ENCODE measurements at places on chromosomes 2 and 18.
A peak's percentile ranks its signal among the peaks of the same experiment; 100 is the strongest.

DNA sequence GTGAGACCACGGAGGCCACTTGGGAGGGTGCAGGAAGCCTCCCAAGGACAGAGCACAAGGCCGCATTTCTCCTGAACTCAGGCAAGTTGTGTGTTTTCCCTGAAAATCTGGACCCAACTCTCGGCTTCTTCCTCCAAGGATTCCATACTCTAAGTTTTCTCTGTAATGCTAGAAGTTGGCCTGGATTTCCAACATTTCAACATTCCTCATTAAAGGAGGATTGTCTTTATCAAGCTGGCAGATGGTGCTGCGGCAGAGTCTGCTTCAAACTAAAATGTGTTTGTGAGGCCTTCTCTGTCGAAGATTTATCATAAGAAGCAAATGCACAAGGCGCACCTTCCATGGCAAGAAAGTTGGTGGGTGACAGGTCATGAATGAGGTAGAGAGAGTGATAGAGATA, 94.4 kb upstream of the SATB2 start:
- H3K4me1 ChIP-seq: no peaks in the 10 kb centered on the region
- H3K27me3 ChIP-seq: no peaks in the 10 kb centered on the region
- H3K4me3 ChIP-seq: no peak overlapping the region

- H3K4me1 ChIP-seq: no peaks in the 10 kb centered on the region
- DNase-seq: no peak
- no peak overlapping the region for H3K27ac ChIP-seq
- no peak overlapping the region for H3K4me3 ChIP-seq
- no peaks in the 10 kb centered on the region for H3K36me3 ChIP-seq
These were observed 147.0 kb downstream of the ESCO1 start for GRCh38 chr18:21453511-21453901.

- DNase-seq: no peak
- H3K4me1 ChIP-seq: no peaks in the 10 kb centered on the region
- no peaks in the 10 kb centered on the region for H3K36me3 ChIP-seq
- H3K27ac ChIP-seq: no peak overlapping the region
These were observed 13.1 kb downstream of the CYRIA start for GRCh38 chr2:16652296-16653082.

- peak overlapping the region; percentile 98 for H3K27ac ChIP-seq
- H3K4me1 ChIP-seq: peaks cover 45% of the 10 kb centered on the region
- H3K27me3 ChIP-seq: no peaks in the 10 kb centered on the region
- H3K4me3 ChIP-seq: peak overlapping the region; percentile 99
- DNase-seq: peak; percentile 15
These were observed 1.1 kb downstream of the NIFK start for GRCh38 chr2:121735518-121736074.

- H3K36me3 ChIP-seq: peaks cover 72% of the 10 kb centered on the region
- H3K4me1 ChIP-seq: peaks cover 67% of the 10 kb centered on the region
- H3K4me3 ChIP-seq: no peak overlapping the region
These were observed 31.8 kb downstream of the KLF7 start for GRCh38 chr2:207133820-207134519.

DNA sequence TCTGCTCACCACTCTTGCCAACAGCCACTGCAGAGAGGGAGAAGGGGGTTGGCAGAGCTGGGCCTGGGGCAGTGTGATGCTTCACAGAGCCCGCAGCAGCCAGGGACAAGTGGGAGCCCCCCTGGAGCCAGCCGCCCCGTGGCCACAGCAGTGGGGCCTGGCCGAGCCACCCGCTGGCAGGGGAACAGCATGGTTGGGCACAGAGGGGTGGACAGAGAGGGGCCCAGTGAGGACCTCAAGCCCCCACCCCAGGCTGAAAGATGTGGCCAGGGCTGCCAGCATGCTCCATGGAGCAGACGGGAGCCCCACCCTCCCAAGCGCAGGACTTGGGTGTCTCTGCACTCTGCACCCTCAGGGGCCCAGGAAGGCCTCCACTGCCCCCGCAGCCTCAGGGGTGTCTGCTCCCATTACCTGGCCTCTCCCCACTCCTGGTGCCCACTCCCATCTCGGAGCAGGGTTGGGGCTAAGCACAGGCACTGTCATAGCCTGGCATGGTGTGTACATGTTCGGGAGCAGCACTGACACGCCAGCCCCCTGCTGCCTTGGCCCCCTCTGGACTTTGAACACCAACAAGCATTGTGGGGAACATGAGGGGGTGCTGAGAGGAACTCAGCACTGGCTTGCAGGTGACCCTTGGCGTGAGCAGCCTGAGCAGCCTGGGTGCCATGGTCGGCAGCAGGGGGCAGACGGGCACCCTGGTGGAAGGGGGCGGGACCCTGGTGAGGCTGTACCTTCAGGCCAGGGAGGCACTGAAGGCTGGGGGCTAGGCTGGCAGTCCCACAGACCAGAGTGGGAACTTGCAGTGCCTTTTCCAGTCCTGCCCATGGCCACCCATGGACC, 279.6 kb upstream of the CYP26B1 start:
- DNase-seq: no peak
- H3K4me3 ChIP-seq: no peak overlapping the region
- no peaks in the 10 kb centered on the region for H3K4me1 ChIP-seq
- no peak overlapping the region for H3K27ac ChIP-seq

GRCh38 chr2:26569216-26570082, 71.7 kb downstream of the CIB4 start:
- H3K4me3 ChIP-seq: no peak overlapping the region
- no peaks in the 10 kb centered on the region for H3K36me3 ChIP-seq
- DNase-seq: no peak
- H3K4me1 ChIP-seq: no peaks in the 10 kb centered on the region

- no peaks in the 10 kb centered on the region for H3K36me3 ChIP-seq
- no peak overlapping the region for H3K27ac ChIP-seq
- H3K4me1 ChIP-seq: peaks cover 32% of the 10 kb centered on the region
- peak overlapping the region; percentile 4 for H3K4me3 ChIP-seq
These were observed 1.3 kb downstream of the LIPG start for GRCh38 chr18:49563130-49563540.

DNA sequence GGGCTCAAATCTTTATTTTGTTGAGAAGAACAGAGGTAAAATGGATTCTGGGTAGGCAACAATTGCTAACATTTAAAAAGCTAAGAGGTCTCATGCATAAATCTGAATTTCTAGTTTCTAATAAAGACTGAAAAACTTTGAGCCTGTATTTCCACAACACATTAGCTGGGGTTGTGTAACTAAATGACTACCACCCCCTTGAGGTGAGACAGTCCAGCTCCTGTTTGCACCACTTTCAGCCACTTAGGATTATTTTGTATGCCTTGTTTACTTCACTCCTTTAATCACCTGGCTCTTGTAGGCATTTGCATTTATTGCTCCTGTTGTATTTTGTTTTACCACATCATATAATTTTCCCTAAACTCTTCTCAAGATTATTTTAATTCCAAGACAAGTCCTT, 376.6 kb downstream of the PTH2R start:
- no peaks in the 10 kb centered on the region for H3K36me3 ChIP-seq
- H3K4me3 ChIP-seq: no peak overlapping the region
- no peak overlapping the region for H3K27ac ChIP-seq
- H3K27me3 ChIP-seq: no peaks in the 10 kb centered on the region
- no peaks in the 10 kb centered on the region for H3K4me1 ChIP-seq
- no peak for DNase-seq

- peak; percentile 25 for DNase-seq
- peak overlapping the region; percentile 77 for H3K27ac ChIP-seq
- peaks cover 29% of the 10 kb centered on the region for H3K36me3 ChIP-seq
- H3K4me1 ChIP-seq: peaks cover 50% of the 10 kb centered on the region
- peak overlapping the region; percentile 81 for H3K4me3 ChIP-seq
- H3K27me3 ChIP-seq: no peaks in the 10 kb centered on the region
These were observed 2.4 kb downstream of the MARS2 start for GRCh38 chr2:197707316-197708213.

GRCh38 chr2:234111523-234111922, 61.0 kb downstream of the SPP2 start:
- H3K4me3 ChIP-seq: no peak overlapping the region
- H3K27ac ChIP-seq: no peak overlapping the region
- no peak for DNase-seq
- peaks cover 12% of the 10 kb centered on the region for H3K27me3 ChIP-seq
- no peaks in the 10 kb centered on the region for H3K36me3 ChIP-seq

DNA sequence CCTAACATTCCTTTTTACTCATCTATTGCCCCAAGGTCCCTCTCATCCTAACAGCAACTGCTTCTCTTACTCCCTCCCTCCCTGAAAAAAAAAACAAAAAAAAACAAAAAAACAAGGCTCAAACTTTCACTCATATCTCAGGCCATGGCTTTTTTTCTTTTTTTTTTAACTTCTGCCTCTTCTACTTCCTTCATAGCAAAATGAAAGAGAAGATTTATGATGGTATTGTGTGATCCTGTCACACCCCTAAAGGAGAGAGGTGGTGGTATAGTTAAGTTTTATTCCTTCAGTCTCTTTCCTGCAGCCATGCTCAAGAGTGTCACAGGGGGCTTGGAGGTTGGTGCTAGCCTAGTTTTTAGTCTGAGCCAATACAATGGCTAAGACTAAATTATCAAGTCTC, 21.5 kb upstream of the EPC2 start:
- peaks cover 1% of the 10 kb centered on the region for H3K36me3 ChIP-seq
- no peaks in the 10 kb centered on the region for H3K27me3 ChIP-seq
- H3K4me3 ChIP-seq: no peak overlapping the region

GRCh38 chr2:105972246-105972645, 221.9 kb downstream of the UXS1 start:
- no peak for DNase-seq
- H3K27ac ChIP-seq: no peak overlapping the region
- H3K4me3 ChIP-seq: no peak overlapping the region
- peaks cover 16% of the 10 kb centered on the region for H3K4me1 ChIP-seq
- H3K27me3 ChIP-seq: no peaks in the 10 kb centered on the region

DNA sequence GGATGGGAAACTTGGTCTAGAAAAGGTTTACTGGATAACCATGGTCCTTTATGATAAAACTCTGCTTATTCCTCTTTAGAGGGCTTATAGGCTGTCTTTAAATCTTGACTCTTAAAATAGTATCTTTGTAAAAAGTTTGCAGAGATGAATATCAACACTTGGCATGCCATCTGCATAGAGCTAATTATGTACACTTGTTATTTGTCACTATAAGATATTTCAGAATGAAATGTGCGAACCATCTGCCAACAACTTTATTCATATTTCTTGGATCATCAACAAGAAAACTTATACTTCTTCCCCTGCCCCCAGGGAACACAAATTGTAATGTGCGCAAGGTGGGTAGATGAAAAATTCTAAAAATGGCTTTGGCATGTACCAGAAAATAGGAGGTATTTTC, 653.0 kb upstream of the CHAC2 start:
- H3K36me3 ChIP-seq: no peaks in the 10 kb centered on the region
- DNase-seq: no peak
- H3K27ac ChIP-seq: no peak overlapping the region
- H3K27me3 ChIP-seq: no peaks in the 10 kb centered on the region
- no peaks in the 10 kb centered on the region for H3K4me1 ChIP-seq

DNA sequence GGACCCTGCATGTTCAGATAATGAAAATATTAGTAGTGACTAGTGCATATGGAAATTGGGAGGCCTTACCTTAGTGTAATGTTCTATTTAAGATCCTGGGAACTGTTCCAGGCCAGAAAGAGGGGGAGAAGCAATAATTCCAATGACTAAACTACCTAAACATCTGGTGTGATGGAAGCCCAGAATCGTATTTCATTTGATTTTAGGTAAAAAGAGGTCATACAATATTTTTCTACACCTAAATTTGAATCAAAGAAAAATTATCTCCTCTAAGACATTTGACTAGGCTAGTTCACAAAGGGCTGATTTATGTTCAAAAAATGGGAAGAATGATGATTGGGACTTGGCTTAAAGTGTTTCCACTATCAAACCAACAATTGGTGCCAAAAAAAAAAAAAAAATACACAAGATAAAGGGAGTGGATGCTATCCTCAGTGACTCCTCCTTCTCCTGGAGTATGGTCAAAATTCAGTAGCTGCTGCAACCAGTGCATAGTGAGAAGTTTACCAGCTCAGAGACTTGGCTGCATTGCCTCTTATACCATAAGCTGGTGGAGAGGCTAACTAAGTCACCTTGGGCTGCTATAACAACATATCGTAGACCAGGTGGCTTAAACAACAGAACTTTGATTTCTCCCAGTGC, 1038.3 kb upstream of the ACVR2A start:
- H3K27me3 ChIP-seq: no peaks in the 10 kb centered on the region
- H3K4me3 ChIP-seq: no peak overlapping the region
- H3K27ac ChIP-seq: no peak overlapping the region
- no peak for DNase-seq
- H3K36me3 ChIP-seq: no peaks in the 10 kb centered on the region
- H3K4me1 ChIP-seq: peaks cover 3% of the 10 kb centered on the region

DNA sequence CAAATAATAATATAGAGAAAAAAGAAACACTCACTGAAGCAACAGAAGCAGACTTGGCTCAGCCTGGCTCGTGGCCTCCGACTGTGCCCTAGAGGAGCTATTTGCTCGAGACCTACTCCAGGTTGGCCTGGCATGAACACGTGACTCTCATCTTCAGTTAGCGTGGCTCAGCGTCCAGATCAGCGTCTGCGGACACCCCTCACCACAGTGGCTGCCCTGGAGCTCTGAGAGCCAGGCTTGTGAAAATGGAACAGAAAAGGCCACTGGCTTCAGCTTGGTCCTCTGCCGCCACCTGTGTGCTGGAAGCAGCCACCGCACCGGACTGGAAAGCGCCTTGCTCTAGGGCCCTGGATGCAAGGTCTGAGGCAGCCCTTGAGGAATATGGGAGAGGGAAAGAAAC, 1184.0 kb upstream of the GYPC start:
- no peaks in the 10 kb centered on the region for H3K4me1 ChIP-seq
- no peak for DNase-seq
- H3K27me3 ChIP-seq: no peaks in the 10 kb centered on the region

- H3K4me3 ChIP-seq: no peak overlapping the region
- no peaks in the 10 kb centered on the region for H3K4me1 ChIP-seq
- H3K36me3 ChIP-seq: peaks cover 29% of the 10 kb centered on the region
- no peaks in the 10 kb centered on the region for H3K27me3 ChIP-seq
- no peak for DNase-seq
- no peak overlapping the region for H3K27ac ChIP-seq
These were observed 46.8 kb upstream of the ACTR3 start for GRCh38 chr2:113842919-113843736.

DNA sequence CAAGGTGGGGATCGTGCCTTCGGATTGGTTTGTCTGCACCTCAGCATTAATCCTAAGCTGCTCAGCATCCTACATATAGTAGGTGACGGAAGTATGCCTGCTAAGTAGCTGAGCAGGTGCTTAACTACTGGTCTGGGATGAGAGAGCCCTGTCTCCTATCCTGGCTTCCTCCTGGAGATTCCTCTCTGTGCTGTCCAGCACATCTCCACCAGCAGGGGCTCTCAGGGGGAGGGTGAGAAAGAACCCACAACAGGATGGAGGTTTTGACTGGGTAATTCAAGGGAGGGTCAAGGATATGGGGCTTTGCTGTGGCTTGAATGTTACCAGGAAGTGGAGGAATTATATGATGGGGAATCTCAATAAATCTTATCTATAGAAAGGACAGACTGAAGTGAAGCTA, 45.4 kb upstream of the KIF5C start:
- no peak overlapping the region for H3K4me3 ChIP-seq
- no peaks in the 10 kb centered on the region for H3K4me1 ChIP-seq
- peaks cover 2% of the 10 kb centered on the region for H3K27me3 ChIP-seq
- H3K27ac ChIP-seq: no peak overlapping the region

GRCh38 chr2:189466656-189467055, 25.4 kb downstream of the WDR75 start:
- H3K27ac ChIP-seq: no peak overlapping the region
- no peak overlapping the region for H3K4me3 ChIP-seq
- H3K4me1 ChIP-seq: no peaks in the 10 kb centered on the region
- no peaks in the 10 kb centered on the region for H3K27me3 ChIP-seq
- no peak for DNase-seq
- peaks cover 64% of the 10 kb centered on the region for H3K36me3 ChIP-seq

All from activated CD4-positive, alpha-beta T cell treated with anti-CD3 and anti-CD28 coated beads, Interleukin-2, amount 10 ng/mL, durations not matched to agents 7 days and 5 days (primary cell).